ENCODE measurements at places on chromosomes 1 and 21.
A peak's percentile ranks its signal among the peaks of the same experiment; 100 is the strongest.

DNA sequence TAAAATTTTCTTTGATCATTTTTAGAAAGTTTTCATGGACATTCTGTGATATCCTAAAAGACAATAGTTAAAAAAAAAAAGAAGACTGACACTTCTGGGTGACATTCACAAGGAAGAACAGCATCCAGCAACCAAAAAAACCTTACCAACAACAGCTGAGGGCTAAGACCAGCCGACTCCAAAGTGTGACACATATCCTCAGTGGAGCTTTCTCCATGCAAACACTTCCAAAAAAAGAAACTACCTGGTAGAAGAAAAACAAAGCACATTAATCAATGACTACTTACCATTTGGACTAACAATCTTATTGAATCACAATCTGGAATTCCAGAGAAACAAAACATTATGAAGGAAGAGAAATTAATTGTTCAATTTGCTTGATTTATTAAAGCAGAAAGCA is 88.2 kb downstream of the IARS2 start:
- no peak for DNase-seq

GRCh38 chr1:193634470-193634869 is 448.1 kb upstream of the B3GALT2 start:
- DNase-seq, result no peak

- no peak for DNase-seq
Measured at GRCh38 chr1:46675549-46676314, 4.1 kb downstream of the TEX38 start.

GRCh38 chr1:185420588-185421081 is 103.6 kb upstream of the IVNS1ABP start:
- no peak for DNase-seq

DNA sequence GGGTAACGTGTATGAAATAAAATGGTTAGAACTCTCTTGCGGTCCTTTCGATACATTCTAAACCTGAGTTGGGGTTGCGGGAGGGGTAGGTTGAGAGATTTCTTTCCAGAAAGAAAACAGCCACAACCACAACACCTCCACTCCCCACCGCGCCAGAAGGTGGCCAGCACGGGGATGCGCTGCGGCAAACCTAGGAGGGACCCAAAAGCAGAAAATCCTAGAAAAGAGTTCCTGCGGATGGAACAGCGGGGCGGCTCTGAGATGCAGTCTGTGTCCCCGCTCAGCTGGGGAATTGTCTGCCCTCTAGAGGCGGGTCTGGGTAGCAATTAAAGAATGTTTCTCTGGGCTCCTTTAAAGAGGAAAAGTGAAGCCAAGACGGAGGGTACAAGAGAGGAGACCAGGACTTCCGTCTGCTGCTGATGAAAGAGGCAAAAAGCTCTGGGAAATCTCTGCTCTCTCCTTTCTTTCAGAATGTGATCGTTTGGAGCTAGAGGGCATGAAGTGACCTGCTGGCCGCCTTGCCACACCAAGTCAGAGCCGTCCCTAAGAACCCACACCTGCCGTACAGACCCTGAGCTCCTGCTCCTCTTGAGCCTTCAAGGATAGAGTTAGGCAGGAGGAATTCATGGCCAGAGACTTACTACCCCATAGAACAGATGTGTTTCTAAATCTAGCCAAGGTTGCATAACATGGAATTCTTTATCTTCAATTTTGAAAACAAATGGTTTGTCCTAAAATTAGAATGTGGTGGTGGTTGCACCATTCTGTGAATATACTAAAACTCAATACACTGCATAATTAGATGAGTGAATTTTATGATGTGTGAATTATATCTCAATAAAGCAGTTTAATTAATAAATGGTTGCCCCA is 46.5 kb upstream of the COA6 start:
- peak; percentile 6 for DNase-seq

DNA sequence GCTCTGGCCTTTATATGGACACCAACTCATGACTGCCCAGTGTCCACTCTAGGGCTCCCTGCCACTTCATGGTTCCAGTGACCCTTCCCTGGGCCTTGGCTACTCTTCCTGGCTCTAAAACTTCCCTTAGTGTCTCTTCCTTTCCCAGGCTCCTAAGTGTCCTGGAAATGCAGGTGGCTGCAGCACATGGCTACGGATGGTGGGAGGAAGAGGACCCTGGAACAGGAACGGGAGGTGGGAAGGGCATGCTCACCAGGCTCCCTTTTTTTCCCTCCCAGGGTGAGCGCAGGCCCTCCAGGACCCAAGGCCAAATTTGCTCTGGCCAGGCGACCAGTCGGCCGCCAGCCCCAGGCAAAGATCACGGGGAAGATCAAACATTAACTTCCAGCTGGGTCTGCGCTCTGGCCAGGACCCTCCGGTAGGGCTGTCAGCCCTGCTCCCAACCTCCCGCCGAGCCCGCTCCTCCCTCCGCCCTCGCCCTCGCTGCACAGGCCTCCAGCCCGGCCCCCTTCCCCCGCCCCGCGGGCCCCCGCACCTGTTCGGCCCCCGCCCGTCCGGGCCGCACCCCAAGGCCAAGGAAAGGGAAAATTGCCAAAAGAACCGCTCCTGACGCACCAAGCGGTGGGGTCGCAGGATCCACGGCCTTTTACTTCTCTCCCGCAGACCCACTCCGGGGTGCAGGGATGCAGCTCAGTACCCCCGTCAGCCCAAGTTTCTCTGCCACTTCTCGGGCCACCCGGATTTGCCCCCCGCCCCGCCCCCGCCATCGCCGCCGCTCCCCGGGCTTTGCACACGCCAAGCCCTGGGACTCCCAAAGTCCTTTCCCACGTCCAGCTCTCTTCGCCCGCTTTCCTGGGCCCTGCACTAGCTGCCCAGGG is 894 bp downstream of the TCEA3 start:
- peak; percentile 68 for DNase-seq

GRCh38 chr21:39182484-39183271 is 573 bp downstream of the PSMG1 start:
- DNase-seq, result peak; percentile 25

- DNase-seq, result no peak
Measured at GRCh38 chr1:36365381-36365780, 20.3 kb downstream of the STK40 start.

DNA sequence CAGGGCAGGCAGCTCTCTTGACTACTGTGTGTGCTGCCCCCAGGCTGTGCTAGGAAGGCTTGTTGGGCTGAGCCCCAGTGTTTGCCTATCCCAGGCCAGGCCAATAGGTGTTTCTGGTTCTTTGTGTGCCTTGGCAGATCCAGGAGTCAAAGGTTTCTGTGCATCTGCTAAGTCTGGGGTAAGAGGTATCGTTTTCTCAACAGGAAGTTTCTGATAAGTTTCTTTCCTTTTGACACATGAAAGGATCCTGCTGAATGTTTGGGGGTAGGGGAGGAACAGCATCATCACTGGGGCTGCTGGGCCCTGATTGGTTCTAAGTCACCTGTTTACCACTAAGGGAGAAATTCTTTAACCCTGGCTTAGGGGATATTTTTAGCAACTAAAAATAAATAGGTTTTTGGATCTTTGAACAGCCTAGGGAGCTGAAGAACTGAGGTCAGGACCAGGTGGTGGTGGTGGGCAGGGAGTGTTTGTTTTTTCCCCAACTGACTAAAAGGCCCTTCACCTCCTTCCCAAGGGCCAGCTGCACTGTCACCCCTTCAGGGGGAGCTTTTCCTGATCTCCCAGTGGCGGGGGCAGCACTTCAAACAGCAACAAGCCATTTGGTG is 85.1 kb downstream of the KCNN3 start:
- peak; percentile 22 for DNase-seq

DNA sequence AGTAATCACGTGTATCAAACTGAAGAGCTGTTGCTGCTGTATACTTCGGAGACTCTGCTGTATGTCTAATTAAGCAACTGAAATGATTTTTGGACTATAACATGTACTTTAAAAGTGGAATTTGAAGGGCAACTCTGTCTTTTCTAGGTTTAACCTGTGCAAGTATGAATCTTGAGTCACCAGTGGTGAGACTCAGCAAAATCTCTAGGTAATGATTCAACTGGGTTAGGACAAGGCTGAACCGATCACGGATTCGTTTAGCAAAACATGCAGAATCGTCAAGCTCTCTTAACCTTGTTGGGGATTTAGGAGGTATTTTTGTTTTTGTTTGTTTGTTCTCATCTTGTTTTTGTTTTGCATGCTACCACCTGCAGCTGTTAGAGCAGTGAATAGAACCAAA is 149.6 kb downstream of the CYYR1 start:
- no peak for DNase-seq

DNA sequence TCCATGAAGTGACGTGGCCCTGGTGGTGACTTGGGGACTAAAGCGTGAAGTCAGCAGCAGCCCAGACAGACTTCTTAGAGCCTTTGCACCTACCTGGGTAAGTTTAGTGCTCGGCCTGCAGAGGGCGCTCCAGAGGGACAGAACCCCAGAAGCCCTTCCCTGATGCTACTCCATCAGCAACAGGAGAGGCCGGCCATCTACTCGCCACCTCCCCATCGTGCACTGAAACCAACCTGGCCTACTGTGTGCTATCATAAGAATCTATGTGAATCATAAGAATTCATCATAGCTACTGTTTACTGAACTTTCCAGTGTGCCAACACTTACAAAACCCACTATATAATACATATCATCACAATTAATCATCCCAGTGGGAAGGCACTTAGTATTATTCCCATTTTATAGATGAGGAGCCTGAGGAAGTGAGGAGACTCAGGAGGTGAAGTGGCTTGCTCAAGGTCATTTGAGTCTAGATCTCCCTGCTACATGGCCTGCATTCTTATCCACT is 7.9 kb upstream of the EDN2 start:
- DNase-seq, result no peak

- no peak for DNase-seq
Measured at GRCh38 chr1:184861755-184862336, 107.2 kb upstream of the EDEM3 start.
